ENCODE measurements at places on chromosomes 5 and 9.

DNA sequence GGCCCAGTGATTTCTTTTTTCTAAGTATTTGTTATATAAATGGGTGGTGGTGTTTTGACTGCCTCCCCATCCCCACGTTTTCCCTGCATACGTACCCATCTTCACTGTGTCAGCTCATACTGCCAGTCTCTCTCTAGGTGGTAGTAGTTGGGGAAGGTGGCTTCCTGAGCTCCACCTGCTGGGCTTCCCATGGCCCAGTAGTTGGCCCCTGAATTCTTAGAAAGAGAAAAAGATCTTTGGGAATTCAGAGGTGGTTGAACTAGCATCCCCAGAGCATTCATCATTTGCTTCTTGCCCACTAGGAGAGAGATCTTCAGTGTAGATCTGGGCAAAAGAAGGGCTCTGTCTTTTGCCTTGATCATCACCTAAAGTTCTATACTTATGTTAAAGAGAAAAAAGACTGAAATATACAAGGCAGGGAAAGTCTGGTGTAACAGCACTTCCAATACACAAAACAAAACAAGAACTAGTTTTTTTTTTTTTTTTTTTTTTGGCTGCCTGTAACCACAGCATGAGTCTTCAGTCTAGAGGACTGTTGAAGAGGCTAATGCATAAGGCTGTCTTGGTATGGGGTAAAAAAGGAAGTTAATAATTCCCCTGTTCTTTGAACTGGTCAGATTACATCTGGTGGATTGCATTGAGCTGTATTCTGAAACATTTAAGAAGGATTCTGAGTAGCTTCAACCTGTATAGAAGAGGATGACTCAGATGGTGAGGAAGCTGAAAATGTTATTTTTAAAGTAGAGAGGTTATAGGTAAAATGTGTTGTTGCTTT is 128.7 kb downstream of the ATG10 start:
- H3K27me3 ChIP-seq, result no peaks in the 10 kb centered on the region
- no peak for DNase-seq
- no peaks in the 10 kb centered on the region for H3K36me3 ChIP-seq
- peaks cover 12% of the 10 kb centered on the region for H3K4me1 ChIP-seq
- peak overlapping the region; percentile 25 for H3K27ac ChIP-seq

DNA sequence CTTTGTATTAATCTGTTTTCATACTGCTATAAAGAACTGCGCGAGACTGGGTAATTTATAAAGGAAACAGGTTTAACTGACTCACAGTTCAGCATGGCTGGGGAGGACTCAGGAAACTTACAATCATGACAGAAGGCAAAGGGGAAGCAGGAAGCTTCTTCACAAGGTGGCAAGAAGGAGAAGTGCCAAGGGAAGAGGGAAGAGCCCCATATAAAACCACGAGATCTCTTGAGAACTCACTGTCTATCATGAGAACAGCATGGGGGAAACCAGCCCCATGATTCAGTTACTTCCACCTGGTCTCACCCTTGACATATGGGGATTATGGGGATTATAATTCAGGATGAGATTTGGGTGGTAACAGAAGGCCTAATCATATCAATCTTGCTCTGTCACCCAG is 60.9 kb upstream of the CHD1 start:
- no peak overlapping the region for H3K27ac ChIP-seq
- H3K4me3 ChIP-seq, result no peak overlapping the region
- DNase-seq, result no peak
- H3K27me3 ChIP-seq, result peaks cover 4% of the 10 kb centered on the region

DNA sequence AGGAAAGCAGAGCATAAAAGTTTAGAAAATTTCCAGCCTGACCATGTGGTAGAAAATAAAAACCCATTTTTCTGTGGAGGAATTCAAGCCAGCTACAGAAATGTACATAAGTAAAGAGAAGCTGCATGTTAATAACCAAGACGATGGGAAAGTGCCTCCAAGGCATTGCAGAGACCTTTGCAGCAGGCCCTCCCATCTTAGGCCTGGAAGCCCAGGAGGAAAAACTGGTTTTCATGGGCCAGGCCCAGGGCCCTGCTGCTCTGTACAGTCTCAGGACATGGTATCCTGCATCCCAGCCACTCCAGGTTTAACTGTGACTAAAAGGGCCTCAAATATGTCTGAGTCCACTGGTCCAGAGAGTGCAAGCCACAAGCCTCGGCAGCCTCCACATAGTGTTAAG is 754.8 kb upstream of the RIOK2 start:
- no peak overlapping the region for H3K4me3 ChIP-seq
- no peak for DNase-seq
- H3K27me3 ChIP-seq, result peaks cover 8% of the 10 kb centered on the region
- H3K27ac ChIP-seq, result no peak overlapping the region
- no peaks in the 10 kb centered on the region for H3K4me1 ChIP-seq

GRCh38 chr5:142683116-142683515 is 2.8 kb downstream of the FGF1 start:
- no peaks in the 10 kb centered on the region for H3K36me3 ChIP-seq
- H3K4me1 ChIP-seq, result peaks cover 45% of the 10 kb centered on the region
- no peak overlapping the region for H3K27ac ChIP-seq
- no peak overlapping the region for H3K4me3 ChIP-seq
- DNase-seq, result no peak
- peaks cover 4% of the 10 kb centered on the region for H3K27me3 ChIP-seq

DNA sequence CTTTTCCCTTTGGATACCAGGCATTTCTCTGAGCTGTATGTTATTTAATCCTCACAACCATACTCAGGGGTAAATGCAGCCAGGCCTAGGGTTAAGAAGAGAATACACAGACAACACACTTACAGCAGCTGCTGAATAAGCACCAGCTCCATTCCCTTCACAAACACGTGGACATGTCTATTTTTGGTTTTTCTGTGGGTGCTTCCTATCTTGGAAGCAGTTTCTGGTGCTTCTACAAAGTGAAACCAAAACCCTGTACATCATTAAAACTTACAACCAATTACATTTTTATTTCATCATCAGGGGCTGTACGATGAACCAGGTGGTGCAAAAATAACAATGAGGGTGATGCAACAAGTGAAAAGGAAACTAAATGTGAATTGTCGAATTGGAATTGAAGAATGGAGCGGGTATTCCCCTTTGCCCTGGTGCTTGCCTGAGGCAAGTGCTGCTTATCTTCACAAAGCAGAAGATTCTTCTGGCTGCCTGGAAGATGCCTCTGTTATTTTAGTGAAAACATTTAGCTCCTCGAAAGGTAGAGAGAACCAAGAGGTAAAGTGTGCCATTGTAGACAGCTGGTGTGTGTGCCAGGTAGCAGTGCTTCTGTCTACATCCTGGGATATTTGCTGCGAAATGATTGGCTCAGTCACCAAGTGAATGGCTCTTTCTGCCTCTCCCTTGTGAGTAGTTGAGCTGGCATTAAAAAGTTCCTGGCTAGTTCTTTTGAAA is 18.6 kb upstream of the IFNB1 start:
- no peak for DNase-seq
- no peaks in the 10 kb centered on the region for H3K4me1 ChIP-seq
- H3K27me3 ChIP-seq, result no peaks in the 10 kb centered on the region
- no peak overlapping the region for H3K4me3 ChIP-seq
- H3K36me3 ChIP-seq, result no peaks in the 10 kb centered on the region

GRCh38 chr5:21121213-21121612 is 1133.2 kb upstream of the CDH18 start:
- no peaks in the 10 kb centered on the region for H3K36me3 ChIP-seq
- no peak overlapping the region for H3K4me3 ChIP-seq
- DNase-seq, result no peak
- no peak overlapping the region for H3K27ac ChIP-seq
- H3K27me3 ChIP-seq, result no peaks in the 10 kb centered on the region
- H3K4me1 ChIP-seq, result no peaks in the 10 kb centered on the region

Data from nephron progenitor cell (in vitro differentiated cells).